Hypothalamus (tissue), 51 donors: ENCODE measurements at places on chromosomes 5 and 9.

- DNase-seq, result no peak
These were observed 41.7 kb downstream of the GNAQ start for GRCh38 chr9:77989909-77990308.

- DNase-seq, result no peak
These were observed 50.6 kb upstream of the FER start for GRCh38 chr5:108696951-108697715.

DNA sequence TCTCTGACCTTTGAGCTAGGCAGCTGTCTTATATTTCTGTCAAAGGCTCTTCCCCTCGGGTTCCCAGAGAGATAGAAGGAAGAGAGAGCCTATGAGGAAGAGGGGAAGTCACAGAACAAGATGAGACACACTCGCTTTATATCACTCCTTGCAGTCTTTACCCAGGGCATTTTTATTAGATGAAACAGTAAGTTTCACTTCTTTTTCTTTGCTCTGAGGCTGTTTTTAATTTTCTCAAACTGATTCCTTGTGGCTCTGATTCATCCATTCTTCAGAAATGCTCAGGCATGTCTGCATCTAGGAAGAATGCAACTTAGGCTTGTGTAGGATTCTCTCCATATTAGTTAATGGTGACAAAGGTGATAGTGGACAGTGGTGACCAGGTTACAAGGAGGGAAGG is 132.9 kb upstream of the CHD1 start:
- no peak for DNase-seq

DNA sequence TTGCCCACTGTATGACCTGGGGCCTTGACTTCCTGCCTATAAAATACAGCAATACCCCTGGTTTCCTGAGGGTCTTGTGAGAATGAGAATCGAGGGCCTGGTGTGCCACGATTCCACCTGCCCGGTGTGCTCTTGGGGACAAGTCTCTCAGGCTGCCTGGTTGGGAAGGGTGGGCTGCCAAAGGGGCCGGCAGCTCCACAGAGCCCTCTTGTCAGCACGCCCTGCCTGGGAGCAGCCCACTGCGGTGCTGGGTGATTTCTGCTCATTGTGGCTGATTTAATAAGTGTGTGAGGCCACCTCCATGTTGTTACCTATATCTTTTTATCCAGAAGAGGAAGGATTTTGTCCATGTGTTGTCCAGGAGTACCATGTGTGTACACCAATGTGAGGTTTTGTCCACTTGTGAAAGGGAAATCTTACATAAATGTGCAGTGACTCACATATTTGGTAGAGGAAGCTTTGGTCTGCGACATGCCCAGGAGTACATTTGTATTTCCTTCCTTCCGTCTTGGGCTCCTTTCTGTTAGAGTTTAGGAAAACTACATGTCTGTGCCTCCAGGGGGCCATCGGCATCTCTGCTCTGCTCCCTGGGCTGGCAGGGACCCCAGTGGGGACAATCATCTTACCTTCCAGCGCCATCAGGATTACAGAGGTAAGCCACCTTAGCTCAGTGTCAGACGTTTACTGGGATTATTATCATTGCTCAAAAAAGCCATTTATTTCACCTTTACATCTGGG is 108.6 kb downstream of the PHF2 start:
- DNase-seq, result no peak

DNA sequence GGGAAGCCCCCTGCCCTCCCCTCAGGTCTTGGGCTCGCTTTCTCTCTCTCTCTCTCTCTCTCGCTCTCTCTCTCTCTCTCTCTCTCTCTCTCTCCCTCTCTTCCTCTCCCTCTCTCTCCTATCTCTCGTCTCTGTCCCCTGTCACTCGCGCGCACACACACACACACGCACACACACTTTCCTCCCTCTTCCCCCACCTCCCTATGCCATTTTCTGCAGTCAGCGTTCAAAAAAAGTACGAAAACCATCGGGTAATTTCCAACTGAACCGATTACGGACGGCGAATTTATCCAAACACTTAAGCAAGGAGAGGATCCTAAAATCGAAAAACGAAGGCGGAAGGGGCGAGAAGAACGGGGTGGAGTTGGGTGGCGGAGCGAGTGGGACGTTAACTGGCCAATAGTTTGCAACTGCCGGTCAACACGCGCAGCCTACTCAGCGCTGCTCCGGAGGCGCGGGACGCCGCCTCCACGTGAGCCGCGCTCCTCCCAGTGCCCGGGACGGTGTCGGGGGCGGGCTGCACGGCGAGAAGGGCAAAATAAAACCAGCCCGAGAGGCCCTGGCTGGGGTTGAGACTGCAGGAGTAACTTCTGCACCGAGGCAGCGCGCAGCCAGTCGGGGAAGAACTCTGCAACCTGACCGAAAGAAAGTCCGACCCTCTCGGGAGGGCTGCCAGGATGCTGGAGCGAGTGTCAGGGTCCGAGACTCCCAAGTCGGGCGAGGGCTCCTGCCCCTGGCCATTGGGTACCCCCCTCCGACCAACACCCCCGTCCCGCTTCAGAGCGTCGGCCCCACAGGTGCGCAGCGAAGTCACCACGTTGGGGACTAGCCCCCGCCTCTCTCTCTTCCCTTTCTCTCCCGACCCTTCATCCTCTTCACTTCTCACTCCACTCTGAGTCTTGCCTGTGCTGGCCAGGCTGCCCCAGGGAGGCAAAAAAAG is 24.9 kb upstream of the ELAVL2 start:
- DNase-seq, result peak; percentile 20

GRCh38 chr9:106035806-106036205 is 341.5 kb downstream of the TMEM38B start:
- DNase-seq, result no peak

DNA sequence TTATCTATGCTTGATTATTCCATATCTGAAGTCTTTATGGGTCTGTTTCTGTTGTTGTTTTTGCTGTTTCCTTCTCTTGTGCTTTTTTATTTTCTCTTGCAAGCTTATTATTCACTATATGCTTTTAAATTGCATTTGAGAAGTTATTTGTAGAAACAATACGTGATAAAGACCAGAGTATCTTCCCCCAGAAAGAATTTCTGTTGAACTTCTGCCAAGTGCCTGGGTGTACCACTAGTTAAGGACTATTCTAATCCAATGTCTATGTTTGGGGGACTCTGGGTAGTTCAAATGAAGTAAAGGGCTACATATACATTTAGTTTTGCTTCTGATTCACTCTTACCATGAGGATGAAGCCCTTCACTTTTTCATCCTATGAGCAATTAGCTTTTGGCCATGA is 54.3 kb downstream of the SLF1 start:
- DNase-seq, result no peak

GRCh38 chr9:20307621-20308020 is 314.7 kb downstream of the MLLT3 start:
- no peak for DNase-seq

DNA sequence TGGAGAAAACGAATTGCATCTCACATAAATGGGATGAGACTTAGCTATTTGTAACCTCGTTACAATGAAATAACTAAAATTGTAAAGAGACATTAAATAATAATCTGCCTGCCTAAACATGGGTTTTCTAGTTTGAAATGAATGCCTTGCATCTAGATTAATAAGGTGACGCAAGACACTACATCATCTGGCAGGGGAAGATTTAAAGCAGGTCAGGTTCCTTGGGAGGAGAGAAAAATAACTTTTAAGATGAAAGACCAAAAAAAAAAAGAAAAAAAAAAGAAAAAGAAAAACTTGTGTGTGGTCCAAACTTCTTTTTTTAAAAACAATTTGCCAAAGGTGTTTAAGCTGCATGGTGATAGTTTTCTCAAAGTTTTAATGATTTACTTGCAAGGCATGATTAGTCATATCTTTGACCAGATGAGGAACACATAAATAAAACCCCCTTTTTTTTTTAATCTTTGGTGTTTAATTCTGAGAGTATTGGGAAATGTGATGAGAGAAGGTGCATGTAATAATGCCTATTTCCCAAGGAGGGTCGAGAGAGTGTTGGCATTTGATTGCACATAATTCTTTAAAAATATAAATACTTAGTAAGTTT is 122.9 kb upstream of the ADAMTSL1 start:
- no peak for DNase-seq

DNA sequence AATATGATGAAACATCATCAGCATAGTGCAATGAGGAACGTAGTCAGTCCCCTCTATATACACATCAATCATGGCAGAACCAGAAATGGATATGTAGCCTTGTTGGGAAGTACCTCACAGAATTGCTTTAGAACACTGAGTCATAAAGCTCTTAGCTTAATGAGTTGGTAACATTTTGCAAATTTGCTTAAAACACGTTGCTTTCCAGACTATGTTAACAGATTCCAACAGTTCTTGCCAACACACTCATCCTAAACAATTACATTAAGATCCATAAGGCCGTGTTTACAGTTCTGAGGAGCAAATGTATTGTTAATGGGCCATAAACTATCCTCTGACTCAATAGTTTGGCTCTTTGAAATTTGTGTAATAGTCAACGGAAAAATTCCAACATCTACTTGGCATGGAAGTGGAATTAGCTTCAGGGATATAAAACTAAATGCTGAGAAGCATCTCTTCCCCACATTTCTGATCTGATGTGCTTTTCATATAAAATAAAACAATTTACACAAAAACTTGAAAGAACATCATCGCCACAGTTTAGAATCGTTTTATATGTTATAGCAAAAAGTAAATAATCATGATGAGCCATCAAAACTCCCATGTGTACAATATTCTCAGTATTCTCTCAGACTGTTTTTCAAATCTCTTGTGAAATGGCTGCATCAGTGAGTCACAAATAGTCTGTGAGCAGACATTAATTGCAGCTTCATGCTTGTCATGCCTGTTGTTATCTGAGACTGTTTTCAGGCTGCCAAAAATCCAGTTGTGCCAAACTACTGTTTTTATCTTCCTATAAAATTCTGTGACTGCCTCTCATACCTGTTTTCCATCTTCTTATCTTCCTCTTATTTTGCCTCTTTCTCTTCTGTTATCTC is 291.9 kb downstream of the COX7C start:
- no peak for DNase-seq

GRCh38 chr9:135100241-135100681 is 12.8 kb downstream of the OLFM1 start:
- DNase-seq, result no peak

GRCh38 chr5:155838394-155838793 is 488.6 kb upstream of the SGCD start:
- DNase-seq, result no peak

DNA sequence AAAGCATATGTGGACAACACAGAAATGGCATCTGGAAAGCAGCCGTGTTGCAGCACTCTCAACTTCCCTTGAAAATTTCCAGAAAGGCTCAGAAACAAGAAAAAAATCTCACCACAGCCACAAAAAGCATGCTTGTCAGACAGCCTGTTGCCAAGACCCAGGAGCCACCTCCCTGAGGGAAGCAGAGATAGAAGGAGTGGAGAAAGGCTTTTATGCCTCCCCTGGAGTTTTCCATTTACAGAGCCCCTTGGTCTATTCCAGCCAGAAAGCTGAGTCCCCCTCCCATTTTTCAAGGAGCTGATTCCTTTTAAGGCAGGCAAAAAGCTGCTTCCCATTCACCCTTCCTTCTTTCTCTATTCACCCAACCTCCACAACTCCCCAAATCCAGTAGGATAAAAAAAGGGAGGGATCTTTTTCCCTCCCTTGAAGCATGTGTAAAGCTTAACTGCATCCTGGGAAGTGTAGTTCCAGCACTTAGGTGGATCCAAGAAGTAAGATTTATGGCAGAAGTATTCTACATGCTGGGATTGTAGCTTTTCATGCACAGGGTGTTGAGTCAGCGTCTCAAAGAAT is 37.1 kb upstream of the PALM2AKAP2 start:
- no peak for DNase-seq

DNA sequence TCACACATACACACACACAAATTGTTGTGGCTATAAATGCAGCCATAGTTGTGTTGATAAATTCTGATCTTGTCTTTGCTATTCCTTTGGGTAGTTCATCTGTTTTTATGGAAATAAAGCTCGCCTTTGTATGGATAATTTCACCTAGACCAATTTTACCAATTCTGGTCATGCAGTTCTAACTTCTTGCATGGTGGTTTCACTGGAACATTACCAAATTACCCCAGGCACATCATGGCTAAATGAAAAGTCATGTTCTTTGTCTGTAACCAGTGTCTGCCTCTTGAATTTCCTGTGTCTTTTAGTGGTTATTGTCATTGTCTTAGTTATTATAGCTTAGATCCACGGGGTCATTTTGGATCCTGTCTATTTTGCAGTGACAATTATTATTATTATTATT is 50.3 kb upstream of the TMC1 start:
- no peak for DNase-seq

- no peak for DNase-seq
These were observed 70.6 kb downstream of the LRSAM1 start for GRCh38 chr9:127521919-127522304.

GRCh38 chr5:109506556-109506955 is 96.8 kb upstream of the PJA2 start:
- DNase-seq, result no peak

- no peak for DNase-seq
These were observed 192.3 kb downstream of the CTNND2 start for GRCh38 chr5:11711932-11712331.

DNA sequence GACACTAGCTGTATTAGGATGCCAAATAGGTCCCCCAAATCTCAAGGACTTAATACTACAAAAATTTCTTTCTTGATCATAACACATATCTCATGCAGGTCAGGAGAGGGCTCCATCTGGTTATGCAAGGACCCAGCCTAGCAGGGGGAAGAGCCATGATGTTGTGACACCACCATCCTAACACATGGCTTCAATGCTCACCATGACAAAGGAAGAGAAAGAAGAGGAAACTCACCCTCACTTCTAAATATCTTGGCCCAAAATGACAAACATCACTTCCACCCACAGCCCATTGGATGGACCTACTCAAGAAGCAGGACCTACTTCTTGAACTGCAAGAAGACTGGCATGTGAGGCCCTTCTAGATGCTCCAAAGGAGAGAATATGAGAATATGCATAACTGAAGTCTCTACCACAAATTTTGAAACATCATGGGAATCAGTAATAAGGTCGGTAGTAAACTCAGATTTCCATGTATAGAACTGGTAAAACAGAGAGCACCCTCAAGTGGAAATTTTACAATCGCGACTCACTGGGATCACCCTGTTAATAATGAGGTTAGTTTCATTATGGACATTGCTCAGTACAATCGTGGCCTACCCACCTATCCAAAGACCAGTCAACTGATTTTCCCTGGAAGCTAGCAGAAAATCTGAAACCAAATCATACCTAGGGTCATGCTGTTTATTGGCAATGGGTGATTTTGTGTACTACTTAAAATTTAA is 308.2 kb downstream of the ACTL7B start:
- DNase-seq, result no peak

GRCh38 chr5:109225716-109226625 is 183.8 kb downstream of the PJA2 start:
- no peak for DNase-seq

DNA sequence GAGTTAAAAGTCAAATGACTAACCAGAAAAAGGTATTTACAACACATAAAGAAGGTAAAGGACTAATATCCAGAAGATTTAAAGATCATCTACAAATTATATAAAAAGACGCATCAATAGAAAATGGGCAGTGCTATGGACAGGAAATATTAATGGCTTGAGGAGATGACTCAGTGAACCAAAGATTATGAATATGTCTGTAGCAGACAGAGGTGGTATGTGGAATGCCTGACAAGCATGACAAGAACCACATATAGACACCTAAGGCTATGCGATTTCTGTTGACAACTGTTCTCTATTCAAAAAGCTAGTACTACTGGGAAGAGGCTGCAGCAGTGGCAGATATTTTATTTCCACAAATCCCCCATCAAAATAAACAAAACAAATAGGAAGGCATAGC is 177.0 kb upstream of the SH3GL2 start:
- DNase-seq, result no peak
